Calu3 (cell line): ENCODE measurements at places on chromosomes 12 and 14. TPM values are rescaled to one million over a fixed set of nuclear protein-coding genes. Genes with fewer than 3 reads are reported as not detected.

- DNase-seq: no peak
- H3K27me3 ChIP-seq: no peaks in the 10 kb centered on the region
- H3K27ac ChIP-seq: no peak overlapping the region
- peaks cover 25% of the 10 kb centered on the region for H3K4me1 ChIP-seq
These were observed 24.5 kb upstream of the HIGD1C start for GRCh38 chr12:50927766-50928224.

DNA sequence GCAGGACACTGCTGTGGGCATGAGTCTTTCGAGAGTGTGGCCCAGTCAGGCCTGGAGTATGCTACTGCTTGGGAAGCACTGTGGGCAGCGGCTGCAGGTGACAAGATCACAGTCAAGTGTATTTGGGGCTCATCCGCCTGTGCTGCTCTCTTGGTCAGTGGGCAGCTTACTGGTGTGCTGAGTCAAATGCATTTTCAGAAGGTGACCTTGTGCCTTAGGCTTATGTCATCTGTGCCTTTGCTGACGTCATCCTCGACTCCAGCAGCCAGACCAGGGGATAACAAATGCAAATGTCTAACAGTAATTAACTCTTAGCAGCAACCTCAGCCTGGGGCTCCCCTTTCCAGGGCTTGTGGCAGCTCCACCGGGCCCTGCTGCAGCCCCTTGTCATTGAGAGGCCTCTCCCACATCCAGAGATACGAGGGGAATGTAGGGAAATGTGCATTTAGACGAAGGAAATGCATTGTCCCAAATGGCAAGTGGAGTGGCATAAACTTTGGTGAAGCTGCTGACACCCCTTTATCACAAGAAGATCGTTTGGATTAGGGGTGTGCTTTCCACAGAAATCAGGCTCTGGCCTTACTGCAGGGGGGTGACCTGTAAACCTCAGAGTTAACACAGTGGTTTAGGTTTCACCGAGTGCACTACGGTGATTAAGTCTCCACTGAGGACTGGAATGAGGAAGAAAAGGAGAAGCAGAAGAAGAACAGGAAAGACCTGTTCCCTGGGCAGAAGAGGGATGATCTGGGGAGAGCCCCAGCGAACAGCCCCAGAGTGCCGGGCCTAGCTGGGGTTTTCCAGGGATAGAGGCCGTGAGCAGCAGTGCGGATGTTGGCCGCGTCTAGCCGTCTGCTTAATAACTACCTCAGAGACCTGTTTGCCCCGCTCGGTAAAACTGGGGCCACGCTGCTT, 39.7 kb downstream of the PSMA6 start:
- peak; percentile 90 for DNase-seq

CCDC197 gene
- total RNA-seq: not detected in 2 replicates

DNA sequence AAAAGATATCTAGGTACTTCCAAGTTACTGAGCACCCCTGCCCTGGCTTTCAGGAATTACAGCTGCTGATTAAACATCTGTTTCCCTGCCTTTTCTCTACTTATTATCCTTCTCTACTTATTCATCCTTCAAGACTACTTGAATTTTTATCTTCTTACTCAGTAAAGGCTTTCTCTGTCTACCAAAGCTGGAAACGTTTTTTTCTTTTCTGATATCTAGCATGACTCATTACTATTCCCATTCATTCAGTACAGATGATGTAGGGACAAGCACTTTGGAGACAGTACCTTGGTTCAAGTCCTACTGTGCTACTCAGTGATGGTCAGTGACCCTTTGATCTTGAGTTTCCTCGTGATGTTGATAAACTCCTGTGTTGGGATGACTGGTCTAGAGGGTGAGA, 848.7 kb downstream of the NRXN3 start:
- no peak overlapping the region for H3K27ac ChIP-seq
- DNase-seq: no peak
- peaks cover 28% of the 10 kb centered on the region for H3K27me3 ChIP-seq

GRCh38 chr14:106277503-106277902, 751.1 kb downstream of the TMEM121 start:
- H3K4me3 ChIP-seq: no peak overlapping the region
- no peaks in the 10 kb centered on the region for H3K4me1 ChIP-seq
- peak; percentile 45 for DNase-seq
- H3K27ac ChIP-seq: no peak overlapping the region
- H3K36me3 ChIP-seq: no peaks in the 10 kb centered on the region
- peaks cover 72% of the 10 kb centered on the region for H3K27me3 ChIP-seq

CBLN3 gene
- 0.99 and 1.7 TPM in 2 replicates for total RNA-seq

GRCh38 chr12:90128526-90128925, 419.9 kb upstream of the ATP2B1 start:
- H3K4me1 ChIP-seq: no peaks in the 10 kb centered on the region
- no peaks in the 10 kb centered on the region for H3K36me3 ChIP-seq
- H3K27ac ChIP-seq: no peak overlapping the region

GRCh38 chr12:107306141-107306659, 212.9 kb upstream of the CRY1 start:
- peaks cover 74% of the 10 kb centered on the region for H3K27me3 ChIP-seq
- no peaks in the 10 kb centered on the region for H3K4me1 ChIP-seq
- no peak overlapping the region for H3K4me3 ChIP-seq
- H3K27ac ChIP-seq: no peak overlapping the region

SLC7A8 gene
- total RNA-seq: 0.29 TPM in 1 of 2 replicates, not detected in the other

DNA sequence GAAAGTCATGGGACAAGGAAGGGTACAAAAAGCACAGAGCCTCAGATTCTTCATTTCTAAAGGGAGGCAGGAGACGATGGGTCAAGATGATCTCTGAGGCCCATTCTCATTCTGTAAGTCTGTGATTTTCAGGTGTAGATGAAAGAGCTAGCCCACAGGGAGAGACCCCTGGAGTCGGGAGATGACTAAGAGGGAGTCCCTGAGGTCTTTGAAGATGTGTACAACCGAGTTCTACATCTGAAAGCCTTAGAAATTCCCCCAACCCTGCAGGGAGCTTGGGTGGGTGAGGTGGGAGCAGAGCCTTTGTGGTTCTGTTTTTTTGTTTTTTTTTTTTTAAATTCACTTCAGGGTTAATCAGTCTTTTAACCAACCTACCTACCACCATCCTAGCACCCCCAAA, 3.1 kb downstream of the WNT10B start:
- H3K36me3 ChIP-seq: no peaks in the 10 kb centered on the region
- H3K4me3 ChIP-seq: no peak overlapping the region
- H3K27ac ChIP-seq: no peak overlapping the region

- H3K27me3 ChIP-seq: no peaks in the 10 kb centered on the region
- DNase-seq: peak; percentile 53
- H3K36me3 ChIP-seq: no peaks in the 10 kb centered on the region
- no peak overlapping the region for H3K27ac ChIP-seq
- no peak overlapping the region for H3K4me3 ChIP-seq
These were observed 229.8 kb upstream of the LRIG3 start for GRCh38 chr12:59149995-59150642.

GRCh38 chr14:51431741-51432140, 191.7 kb downstream of the TMX1 start:
- peak overlapping the region; percentile 75 for H3K27ac ChIP-seq
- DNase-seq: no peak
- peaks cover 9% of the 10 kb centered on the region for H3K36me3 ChIP-seq
- no peak overlapping the region for H3K4me3 ChIP-seq
- no peaks in the 10 kb centered on the region for H3K27me3 ChIP-seq
- peaks cover 22% of the 10 kb centered on the region for H3K4me1 ChIP-seq

DNA sequence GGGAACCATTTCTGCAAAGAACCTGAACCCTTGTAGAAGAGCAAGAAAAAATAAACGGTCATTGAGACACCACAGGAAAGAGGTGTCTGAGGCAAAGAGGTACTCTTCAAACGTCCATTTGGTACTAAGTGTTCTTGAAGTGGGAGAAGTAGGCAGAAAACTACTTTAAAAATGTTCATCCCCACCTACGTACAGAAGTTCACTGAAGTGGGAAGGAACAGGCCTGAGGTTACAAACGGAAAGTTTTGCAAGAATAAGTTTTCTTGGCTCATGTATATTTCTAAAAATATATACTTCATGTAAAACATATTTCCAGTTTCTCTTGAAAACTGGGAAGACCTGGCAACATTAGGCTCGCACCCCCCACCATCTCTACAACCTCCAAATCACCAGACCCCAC, 61.2 kb downstream of the STXBP6 start:
- no peak overlapping the region for H3K27ac ChIP-seq
- DNase-seq: no peak
- no peaks in the 10 kb centered on the region for H3K36me3 ChIP-seq
- H3K4me1 ChIP-seq: peaks cover 17% of the 10 kb centered on the region
- no peak overlapping the region for H3K4me3 ChIP-seq

PPP1R1A gene
- 0.26 TPM in 1 of 2 replicates, not detected in the other for total RNA-seq

DNA sequence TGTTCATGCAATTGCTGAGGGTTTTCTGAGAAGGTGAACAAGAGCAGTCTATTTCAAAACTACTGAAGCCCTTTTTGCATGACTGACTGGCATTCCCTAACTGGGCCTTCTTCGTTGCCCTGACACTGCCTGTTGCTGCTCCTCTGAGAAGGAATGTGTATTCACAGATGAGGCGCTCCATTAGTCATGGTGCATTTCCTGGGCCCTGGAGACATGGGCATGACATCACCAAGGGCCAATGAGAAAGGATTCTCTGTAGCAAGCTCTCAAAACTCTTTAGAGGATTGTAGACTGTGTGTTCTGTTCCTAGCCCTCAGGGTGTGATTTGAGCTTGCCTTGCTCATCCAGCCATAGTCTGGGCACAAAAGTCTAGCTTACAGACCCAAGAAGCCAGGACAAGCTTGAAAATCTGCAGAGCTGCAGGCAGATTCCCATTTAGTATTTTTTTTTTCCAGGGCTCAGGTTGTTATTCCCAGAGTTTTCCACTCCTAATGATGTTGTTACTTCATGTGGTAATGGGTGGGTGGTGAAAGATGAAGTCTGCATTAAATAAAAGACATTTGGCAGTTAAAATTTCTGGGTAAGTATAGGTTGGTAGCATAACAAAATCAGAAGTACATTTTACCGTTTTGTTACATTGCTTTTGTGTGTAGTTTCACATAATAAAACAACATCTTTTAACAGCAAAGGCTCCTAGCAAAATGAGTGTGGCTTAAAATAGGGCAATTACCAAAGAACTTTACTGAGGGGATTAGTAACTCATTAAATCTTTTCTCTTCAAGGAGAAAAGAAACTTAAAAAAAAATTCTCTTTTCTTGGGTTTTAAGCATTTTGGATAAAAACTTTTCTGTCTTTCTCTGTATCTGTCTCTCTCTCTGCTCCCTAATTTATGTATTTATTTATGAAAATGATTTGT, 318.4 kb downstream of the RAD51B start:
- no peaks in the 10 kb centered on the region for H3K27me3 ChIP-seq
- peaks cover 17% of the 10 kb centered on the region for H3K36me3 ChIP-seq
- H3K27ac ChIP-seq: peak overlapping the region; percentile 89
- peak; percentile 79 for DNase-seq
- no peak overlapping the region for H3K4me3 ChIP-seq
- peaks cover 38% of the 10 kb centered on the region for H3K4me1 ChIP-seq

DNA sequence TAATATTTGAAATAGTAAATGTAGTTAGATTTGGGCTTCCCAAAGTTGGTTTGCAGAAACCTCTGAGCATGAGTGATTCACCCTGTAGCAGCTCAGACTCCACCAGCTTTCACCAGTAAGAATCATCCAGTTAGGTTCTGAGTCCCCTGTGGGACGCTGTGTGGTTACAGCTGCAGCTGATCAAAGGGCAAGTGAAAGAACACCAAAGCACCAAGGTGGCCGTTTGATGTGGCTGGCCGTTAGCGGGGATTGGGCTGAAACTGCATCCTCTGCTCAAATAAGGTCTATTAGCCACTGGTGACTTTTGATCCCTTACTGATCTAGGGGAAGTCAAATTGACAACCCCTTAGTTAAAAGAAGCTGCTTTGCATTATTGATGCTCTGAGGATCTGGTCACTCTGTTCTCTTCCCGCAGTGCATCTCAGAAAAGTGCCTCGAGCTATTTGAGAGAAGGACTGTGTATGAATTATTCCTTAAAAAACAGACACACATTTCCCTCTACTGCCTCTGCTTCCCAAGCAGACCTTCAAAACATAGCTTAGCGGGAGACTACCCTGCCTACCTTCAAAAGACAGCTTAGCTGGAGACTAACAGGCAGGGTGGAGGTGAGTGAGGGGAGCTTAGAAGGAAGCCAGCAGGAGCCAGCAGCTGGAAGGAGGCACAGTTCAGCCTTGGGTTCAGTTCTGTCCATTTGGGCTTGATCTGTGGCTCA, 3.7 kb downstream of the ABHD12B start:
- peaks cover 48% of the 10 kb centered on the region for H3K27me3 ChIP-seq
- DNase-seq: no peak
- no peak overlapping the region for H3K4me3 ChIP-seq
- no peaks in the 10 kb centered on the region for H3K36me3 ChIP-seq
- no peak overlapping the region for H3K27ac ChIP-seq
- H3K4me1 ChIP-seq: no peaks in the 10 kb centered on the region

DNA sequence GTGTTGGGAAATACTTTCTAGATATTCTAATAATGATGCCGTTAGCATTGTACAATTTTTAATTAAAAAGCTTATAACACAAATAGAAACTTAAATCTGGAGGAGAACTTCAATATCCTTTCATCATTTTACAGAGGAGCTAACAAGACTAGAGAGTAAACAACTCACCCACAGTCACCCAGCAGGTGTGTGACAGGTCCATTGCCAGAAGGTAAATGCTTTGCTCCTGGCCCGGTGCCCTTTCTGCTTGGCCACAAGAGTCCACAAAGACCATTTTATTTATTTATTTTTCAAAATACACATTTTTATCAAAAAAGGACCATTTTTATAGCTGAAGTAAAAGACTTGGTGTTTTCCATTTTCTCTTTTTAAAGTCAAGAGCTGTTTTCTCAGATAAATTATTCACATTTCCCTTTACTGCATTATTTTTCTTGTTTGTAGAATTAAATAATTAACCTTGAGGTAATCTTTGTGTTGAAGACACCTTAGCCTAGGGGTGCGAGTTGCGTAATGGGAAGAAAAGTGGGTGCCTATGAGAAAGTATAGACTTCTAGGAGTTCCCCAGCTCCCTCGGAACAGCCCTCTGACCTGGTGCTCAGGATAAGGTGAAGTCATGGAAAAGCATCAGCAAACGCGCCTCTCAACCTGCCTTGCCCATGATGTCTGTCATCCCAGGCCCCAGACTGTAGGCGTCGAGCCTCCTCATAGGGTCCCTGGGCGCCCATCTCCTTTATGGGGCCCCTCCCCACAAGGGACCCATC, 26.3 kb upstream of the AMIGO2 start:
- H3K27ac ChIP-seq: no peak overlapping the region
- H3K36me3 ChIP-seq: no peaks in the 10 kb centered on the region
- no peaks in the 10 kb centered on the region for H3K4me1 ChIP-seq
- H3K4me3 ChIP-seq: no peak overlapping the region
- no peaks in the 10 kb centered on the region for H3K27me3 ChIP-seq

ARHGEF40 gene
- total RNA-seq: 15.0 and 16.8 TPM in 2 replicates

RERG gene
- 6.0 and 8.9 TPM in 2 replicates for total RNA-seq

MYL2 gene
- not detected in 2 replicates for total RNA-seq

GRCh38 chr12:110688446-110689280, at the start of gene HVCN1:
HVCN1 (minus strand) TSS chr12:110689115; CDS start chr12:110683245, 5,870 bp downstream.
- H3K27me3 ChIP-seq: peaks cover 61% of the 10 kb centered on the region
- no peak within 1 kb of the TSS for H3K27ac ChIP-seq
- H3K4me1 ChIP-seq: peaks cover 18% of the 10 kb centered on the region
- H3K4me3 ChIP-seq: peak within 1 kb of the TSS; percentile 70
- H3K36me3 ChIP-seq: peaks cover 8% of the 10 kb centered on the region

DNA sequence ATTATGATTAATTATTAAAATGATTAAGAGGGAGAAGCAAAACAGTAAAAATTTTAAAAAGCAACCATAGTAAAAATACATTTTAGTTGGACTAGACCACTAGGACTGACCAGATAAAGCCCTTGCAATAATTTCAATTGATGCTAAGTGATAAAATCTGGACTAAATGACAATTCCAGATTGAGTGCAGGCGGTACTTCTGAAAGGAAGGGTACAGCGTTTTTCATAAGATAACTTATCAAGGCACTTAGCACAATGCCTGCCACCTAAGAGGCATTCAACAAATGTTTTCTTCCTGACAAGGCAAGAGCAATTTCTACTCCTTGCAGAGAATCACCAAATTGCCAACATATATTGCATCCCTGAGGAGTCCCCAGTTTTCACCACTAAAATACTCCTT, 37.7 kb upstream of the OAS1 start:
- H3K4me1 ChIP-seq: no peaks in the 10 kb centered on the region
- peaks cover 100% of the 10 kb centered on the region for H3K27me3 ChIP-seq
- no peak overlapping the region for H3K4me3 ChIP-seq
- no peak for DNase-seq
